ENCODE measurements at places on chromosomes 4 and X.

GRCh38 chrX:71623714-71624113 lies 5.4 kb upstream of the CXCR3 start:
- DNase-seq, result peak; percentile 71

DNA sequence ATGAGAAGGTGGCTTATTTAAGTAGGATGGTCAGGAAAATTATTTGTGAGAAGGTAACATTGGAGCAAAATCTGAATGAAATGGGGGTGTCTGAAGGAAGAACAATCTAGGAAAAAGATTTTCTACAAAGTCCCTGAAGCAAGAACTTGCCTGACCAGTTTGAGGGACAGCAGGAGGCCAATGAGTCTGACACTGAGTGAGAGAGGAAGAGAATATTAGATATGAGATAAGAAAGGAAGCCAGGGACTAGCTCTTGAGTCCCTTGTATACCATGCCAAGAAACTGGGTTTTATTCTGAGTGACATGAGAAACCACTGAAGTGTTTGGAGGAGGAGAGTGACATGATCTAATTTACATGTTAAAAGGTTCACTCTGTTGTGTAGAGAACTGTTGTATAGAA lies 1478.9 kb downstream of the RPA4 start:
- DNase-seq, result no peak

DNA sequence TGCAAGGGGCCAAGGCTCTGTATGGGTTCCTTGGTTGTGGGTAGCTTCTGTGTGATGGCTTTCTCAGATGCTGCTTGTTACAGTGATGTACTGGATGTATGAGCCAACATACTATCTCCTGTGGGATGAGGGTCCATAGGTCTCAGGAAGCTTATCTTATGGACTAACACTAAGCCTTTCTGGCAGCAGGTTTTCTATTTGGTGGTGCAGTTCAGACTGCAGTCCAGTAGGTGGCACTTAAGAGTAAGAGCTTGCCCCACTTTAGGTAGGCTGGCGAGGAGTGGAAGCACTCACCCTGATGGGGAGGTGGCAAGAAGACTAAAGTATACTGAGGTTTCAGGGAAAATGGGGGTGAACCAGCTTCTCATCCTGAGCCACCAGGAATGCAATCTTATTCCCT lies 306.7 kb upstream of the MAOA start:
- DNase-seq, result peak; percentile 73

- no peak for DNase-seq
Measured at GRCh38 chrX:131330735-131331134, 41.6 kb upstream of the IGSF1 start.

DNA sequence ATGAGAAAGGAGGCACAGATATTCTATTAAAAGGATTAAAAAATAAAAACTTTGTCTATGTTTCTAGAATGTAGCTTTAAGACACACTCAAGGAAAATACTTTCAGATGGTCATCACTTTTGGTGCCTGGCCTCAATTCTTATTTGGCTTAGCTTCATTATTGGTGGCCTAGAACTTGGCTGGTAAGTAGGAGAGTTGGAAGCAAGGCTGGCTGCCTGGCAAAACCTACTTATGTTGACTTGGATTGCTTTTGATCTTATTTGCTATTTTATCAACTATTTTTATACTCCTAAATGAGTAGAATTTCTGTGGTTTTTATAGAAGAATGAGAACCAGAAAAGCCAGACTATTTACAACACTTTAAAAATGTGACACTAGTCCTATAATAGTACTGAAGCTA lies 35.3 kb upstream of the JADE3 start:
- DNase-seq, result no peak

- peak; percentile 82 for DNase-seq
Measured at GRCh38 chrX:155056877-155057792, 13.8 kb downstream of the CMC4 start.

DNA sequence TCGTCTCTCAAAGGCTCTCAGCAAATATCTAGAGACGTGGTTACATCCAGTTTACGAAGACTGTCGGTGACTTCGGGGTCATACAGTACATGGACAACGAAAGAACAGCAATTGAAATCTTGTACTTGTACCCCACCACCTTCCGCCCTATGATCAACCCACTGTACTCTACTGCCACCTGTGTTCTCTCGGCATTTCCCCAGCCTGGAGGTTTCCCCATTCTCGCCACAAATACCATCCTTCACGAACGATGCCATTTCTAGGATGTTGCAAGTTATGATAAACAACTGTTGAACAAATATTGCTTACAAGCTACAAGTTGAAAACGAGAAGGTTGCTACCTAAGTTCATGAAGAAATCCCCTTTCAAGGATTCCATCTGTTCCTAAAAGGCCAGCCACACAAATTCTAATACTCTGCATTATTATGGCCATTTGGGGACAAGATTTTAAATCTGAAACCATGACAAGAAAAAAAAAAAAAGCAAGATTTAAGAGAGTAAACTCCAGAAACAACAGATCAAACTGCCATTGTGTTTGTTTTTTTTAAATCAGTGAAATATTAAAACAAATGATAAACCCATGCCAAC lies 1.6 kb downstream of the APBB2 start:
- DNase-seq, result peak; percentile 58

DNA sequence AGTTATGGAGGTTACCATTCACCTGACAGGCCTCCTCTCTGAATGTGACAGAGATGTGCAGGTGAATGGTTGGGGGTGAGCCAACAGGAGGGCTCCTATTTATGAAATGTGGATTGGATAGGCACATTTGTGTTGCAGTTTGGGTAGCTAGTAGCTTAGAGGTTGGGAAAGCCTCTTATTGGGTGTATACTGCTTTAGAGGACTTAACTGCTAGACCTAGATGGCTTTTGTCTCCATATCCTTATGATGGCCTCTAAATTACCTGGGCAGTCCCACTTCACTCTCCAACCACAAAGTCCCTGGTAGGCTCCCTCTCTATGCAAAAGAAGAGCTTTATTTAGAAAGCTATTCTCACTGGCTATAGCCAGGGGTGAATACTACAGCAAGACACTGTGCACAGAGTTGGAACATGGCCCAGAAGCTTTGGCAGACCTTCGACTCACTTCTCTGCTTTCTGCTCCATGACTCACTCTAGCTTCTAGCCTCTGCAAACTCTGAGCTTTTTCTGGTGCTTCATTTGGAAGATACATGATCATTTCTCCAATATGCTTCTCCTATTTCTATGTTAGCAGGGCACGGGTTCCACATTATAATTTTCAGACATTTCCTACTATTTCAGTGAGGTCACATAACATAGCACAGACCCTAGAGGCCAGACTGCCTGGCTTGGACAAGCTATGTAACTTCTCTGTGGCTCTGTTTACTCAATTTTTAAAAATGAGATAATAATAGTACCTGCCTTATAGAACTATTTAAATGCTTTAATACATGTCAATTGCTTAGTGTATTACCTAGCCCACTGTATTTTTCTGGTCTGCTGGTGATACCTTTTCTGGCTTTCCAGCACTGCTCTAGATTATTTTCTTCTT lies 6.0 kb upstream of the VGLL1 start:
- DNase-seq, result no peak

- DNase-seq, result no peak
Measured at GRCh38 chrX:1743105-1743504, 128.2 kb downstream of the ASMT start.

GRCh38 chr4:74473155-74473811 lies 28.3 kb downstream of the AREG start:
- DNase-seq, result no peak

DNA sequence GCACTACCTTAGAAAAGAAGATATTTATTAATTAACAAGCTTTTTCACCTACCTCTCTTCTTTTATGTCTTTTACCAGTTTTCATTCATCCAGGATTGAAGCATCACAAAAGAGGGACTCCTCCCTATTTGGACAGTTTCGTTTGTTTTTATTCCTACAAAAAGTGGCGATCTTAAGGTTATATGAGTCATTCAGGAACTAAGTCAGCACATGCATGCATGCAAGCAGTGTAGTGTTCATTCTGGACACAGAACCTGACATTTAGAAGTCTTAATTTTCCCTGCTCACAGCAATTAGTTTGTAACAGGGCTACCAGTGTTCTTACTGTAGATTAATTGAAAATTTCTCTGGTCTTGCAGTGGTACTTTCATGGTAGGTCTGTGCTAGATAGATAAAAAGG lies 47.9 kb upstream of the QRFPR start:
- DNase-seq, result no peak

- DNase-seq, result no peak
Measured at GRCh38 chr4:47418147-47418546, 45.4 kb downstream of the COMMD8 start.

- no peak for DNase-seq
Measured at GRCh38 chr4:112953262-112953661, 96.2 kb upstream of the ANK2 start.

DNA sequence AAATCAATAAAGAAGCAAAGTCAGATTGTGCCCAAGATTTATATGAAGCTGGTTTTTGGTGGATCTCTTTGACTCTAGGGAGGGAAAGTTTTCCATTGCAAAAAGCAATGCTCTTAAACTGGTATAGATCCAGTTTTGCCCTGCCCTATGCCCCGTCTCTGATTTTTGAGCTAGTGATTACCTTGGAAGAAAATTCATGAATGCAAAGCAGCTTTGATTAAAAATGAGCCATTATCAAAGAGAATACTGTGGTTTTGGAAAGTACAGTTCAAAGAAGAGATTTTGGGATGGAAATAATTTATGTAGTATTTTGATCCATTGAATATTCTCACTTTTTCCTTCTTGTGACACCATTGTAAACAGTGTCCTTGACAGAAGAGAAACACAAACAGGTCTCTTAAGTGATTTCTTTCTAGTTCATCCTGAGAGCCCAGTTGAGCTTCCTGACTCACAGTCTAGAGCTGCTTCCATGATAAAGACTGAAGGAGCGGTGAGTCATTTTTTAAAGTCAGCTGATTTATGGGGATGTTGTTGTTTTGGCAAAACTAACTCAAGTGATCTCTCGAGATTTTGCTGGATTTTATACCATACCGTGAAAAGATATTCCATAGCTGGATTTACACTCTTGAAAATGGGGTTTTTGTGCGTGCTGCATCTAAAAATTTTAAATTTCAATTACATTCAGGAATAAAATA lies 76.7 kb downstream of the AFF1 start:
- DNase-seq, result no peak

DNA sequence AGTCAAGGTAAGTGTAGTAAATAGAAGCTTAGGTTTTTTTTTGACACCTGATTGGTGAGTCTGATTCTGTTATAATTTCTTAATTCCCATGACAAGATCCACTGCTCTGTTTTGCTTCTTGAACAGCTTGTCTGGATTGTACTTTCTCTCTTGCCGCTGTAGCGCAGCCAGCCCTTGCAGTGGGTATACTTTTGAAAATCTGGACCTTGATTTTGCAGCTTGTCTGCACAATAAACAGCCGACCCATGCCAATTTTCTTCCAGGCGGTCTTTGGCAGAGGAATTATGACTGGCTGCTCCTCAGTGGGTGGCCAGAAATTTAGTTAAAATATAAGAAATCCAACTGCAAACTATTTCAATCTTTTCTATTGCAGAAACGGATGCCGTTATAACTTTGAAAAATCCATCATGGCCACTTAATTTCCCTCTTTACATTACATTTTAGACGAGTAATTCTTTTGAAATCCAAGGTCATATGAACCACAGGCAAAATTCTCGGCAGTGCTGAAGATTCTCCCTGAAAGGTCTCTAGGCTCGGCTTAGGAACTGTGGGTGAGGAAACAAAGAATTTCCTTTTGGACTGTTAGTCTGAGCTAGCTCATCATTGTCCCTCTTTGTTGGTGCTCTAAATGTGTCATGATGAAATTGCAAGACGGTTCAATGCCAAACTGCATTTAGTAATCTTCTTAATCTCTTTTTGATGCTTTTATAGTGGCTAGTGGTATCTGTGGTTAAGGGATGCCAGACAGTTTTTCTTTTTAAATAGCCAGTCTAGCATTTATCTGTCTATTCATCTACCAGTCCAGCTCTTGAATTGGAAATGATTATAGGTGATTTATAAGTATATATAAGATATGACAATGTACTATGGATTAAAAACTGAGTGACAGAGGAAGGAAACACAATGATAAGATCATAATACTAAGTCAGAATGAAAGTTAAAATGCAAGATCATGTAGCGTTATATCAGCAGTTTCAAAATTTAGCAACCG lies 31.5 kb upstream of the PTTG2 start:
- no peak for DNase-seq

GRCh38 chr4:11615601-11616000 lies 186.9 kb upstream of the HS3ST1 start:
- DNase-seq, result no peak

DNA sequence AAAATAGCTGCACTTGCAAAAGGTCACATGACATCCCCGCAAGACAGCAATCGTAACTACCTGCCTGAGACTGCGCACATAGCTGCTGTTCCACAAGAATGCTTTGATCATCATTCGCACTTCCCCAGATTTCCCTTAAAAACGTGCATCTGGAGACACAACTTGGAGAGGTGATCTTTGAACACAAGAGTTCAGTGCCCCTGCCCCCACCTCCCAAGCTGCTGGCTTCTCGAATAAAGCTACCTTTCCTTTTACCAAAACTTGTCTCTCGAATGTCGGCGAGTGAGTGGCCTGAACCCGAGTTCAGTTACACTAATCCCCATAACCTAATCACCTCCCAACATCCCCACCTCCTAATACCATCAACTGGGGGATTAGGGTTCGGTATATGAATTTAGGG lies 14.4 kb upstream of the MRFAP1 start:
- DNase-seq, result no peak

GRCh38 chr4:145179281-145179860 lies 1.0 kb downstream of the OTUD4 start:
- peak; percentile 93 for DNase-seq

- DNase-seq, result no peak
Measured at GRCh38 chrX:7647831-7648230, 195.1 kb upstream of the VCX start.

- DNase-seq, result peak; percentile 59
Measured at GRCh38 chrX:106862972-106863688, 40.0 kb downstream of the RIPPLY1 start.

DNA sequence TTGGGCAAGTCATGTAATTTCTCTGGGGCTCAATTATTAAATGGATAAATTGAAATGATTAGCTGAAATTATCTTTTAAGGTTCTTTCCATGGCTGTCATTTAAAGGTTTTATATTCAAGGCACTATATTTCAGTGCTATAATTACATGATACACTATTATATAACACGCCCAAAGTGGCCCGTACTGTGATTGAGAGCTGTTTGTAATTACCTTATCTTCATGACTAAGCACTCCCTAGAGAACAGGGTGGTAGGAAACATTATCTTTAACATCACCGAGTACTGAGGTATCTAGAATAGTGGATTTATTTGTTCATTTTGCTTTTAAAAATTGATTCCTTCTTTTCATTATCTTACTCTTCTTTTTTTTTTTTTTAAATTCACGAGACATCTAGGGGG lies 79.0 kb downstream of the DIAPH2 start:
- DNase-seq, result no peak

Measured in activated CD4-positive, alpha-beta T cell treated with anti-CD3 and anti-CD28 coated beads, Interleukin-2, amount 10 ng/mL, durations not matched to agents 24 days and 14 days (primary cell).